ENCODE measurements at places on chromosomes 12 and 14. TPM values are rescaled to one million over a fixed set of nuclear protein-coding genes. Genes with fewer than 3 reads are reported as not detected.

DNA sequence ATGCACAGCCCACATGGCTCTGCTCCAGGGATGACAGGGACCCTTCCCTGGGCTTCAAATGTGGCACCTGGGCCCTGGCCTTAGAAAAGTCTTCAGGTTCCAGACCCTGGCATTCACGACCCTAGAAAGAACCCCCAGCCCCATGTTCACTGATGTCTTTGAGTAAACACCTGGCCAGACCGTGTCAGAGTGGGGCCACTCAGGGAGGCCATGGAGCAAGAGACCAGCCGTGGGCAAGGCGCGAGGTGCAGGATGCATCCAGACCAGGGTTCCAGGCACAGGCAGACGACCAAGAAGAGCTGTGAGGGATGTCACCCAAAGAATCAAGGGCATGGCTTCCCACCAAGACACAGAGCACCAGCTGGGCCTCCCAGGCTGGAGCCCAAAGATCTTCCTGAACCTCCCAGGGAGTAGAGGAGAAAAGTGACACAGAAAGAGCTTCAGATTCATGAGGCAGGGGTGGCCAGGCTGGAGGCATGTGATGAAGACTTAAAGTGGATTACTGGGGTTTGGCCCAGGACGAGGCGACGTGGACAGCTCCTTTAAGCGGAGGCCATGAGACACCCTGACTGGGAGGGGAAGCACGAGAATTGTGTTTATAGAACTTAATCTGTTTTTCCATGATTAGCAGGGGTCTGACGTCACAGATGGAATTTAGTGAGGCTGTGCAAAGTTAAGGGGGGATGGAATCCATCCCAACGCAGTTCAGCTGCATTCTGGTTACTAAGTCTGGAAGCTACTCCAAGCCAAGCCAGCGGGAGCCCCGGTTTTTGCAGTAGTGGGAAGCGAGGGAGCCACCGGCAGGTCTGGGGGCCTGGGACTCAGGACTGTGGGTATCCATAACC lies 61.6 kb downstream of the ARL6IP4 start:
- no peak overlapping the region for H3K27ac ChIP-seq
- no peaks in the 10 kb centered on the region for H3K27me3 ChIP-seq
- DNase-seq = no peak

GRCh38 chr14:103349982-103350381 lies 15.9 kb downstream of the EIF5 start:
- peaks cover 5% of the 10 kb centered on the region for H3K36me3 ChIP-seq
- H3K27ac ChIP-seq = no peak overlapping the region
- no peak for DNase-seq
- no peak overlapping the region for H3K4me3 ChIP-seq
- no peaks in the 10 kb centered on the region for H3K4me1 ChIP-seq
- no peaks in the 10 kb centered on the region for H3K27me3 ChIP-seq

- no peaks in the 10 kb centered on the region for H3K36me3 ChIP-seq
- no peaks in the 10 kb centered on the region for H3K4me1 ChIP-seq
- DNase-seq = no peak
- no peak overlapping the region for H3K27ac ChIP-seq
- H3K4me3 ChIP-seq = no peak overlapping the region
Measured at GRCh38 chr12:48690990-48691389, 9.0 kb upstream of the KANSL2 start.

DNA sequence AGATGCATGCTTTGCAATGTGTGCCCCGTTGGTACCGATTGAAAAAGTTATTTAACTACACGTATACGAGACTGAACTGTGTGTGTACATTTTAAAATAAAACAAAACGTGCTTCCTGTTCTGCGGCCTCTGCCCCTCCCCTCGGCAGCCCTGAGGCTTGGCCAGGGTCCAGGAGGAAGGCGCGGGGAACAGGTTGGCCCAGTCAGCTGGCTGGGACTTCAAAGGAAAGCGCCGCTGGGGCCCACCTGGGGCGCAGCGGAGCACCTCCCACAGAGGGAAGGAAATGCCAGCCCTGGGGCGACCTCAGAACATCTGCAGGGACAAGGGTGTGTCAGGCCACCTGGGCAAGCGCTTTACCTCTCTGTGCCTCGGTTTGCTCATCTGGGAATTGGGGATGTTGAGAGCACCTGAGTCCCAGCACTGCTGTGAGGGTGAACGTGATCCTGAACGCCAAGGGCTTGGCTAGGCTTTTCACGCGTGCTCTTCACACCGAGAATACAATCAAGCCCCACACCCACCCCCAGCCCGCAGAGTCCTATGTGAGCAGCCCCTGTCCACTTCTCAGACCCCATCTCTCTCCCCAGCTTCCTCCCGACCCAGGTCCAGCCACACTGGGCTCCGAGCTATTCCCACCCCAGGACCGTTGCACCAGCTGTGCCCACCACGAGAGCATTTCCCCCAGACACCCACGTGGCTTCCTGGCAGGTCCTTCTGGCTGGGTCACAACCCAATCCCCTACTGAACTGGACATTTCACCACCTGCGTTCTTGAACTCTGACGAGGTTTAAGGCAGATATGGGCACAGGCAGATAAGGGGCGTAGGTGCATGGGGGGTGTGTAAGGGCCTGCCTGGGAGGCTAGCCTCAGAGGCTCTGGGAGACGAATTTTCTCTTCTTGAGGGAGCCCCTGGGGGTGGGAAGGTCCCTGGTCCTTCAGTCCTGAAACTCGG lies 41.9 kb upstream of the NCOR2 start:
- no peaks in the 10 kb centered on the region for H3K36me3 ChIP-seq
- H3K4me1 ChIP-seq = peaks cover 13% of the 10 kb centered on the region
- no peak overlapping the region for H3K27ac ChIP-seq
- DNase-seq = peak; percentile 63
- no peak overlapping the region for H3K4me3 ChIP-seq

GRCh38 chr14:53619691-53620231 lies 336.9 kb downstream of the BMP4 start:
- DNase-seq = no peak
- no peaks in the 10 kb centered on the region for H3K27me3 ChIP-seq
- no peak overlapping the region for H3K4me3 ChIP-seq
- no peaks in the 10 kb centered on the region for H3K36me3 ChIP-seq

DNA sequence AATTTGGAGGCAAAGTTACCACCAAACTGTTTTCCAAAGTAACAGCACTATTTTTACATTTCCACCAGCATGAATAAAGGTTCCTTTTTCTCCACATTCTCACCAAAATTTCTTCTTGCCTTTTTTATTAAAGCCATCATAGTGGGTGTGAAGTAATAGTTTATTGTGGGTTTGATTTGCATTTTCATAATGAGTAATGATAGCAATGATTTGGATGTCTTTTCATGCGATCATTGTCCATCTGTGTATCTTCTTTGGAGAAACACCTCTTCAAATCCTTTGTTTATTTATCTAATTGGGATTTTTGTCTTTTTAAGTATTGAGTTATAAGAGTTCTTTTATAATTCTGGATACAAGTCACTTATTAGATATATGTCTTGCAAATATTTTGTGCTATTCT lies 172.7 kb downstream of the CNTN1 start:
- H3K4me3 ChIP-seq = no peak overlapping the region
- no peaks in the 10 kb centered on the region for H3K36me3 ChIP-seq
- H3K27ac ChIP-seq = no peak overlapping the region
- no peak for DNase-seq
- no peaks in the 10 kb centered on the region for H3K27me3 ChIP-seq

DNA sequence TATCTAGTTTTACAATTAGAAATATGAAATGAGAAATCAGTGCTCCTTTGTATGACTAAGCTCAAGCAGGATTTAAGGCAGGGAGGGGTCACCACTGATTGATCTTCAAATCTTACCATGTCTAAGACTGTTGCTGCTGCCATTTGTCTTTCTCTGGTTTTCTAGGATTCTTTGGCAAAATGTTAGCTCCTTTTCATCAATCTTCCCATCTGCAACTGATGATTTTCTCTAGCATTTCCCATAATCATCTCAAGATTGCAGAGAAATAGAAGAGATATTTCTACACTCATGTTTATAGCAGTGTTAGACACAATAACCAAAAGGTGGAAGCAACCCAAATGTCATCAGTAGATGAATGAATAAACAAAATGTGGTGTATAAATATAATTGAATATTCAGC lies 175.0 kb downstream of the RAD51B start:
- no peaks in the 10 kb centered on the region for H3K4me1 ChIP-seq
- no peak for DNase-seq
- no peaks in the 10 kb centered on the region for H3K27me3 ChIP-seq

GRCh38 chr12:93100610-93101009 lies 171.5 kb upstream of the EEA1 start:
- H3K4me3 ChIP-seq = no peak overlapping the region
- no peaks in the 10 kb centered on the region for H3K36me3 ChIP-seq
- H3K4me1 ChIP-seq = no peaks in the 10 kb centered on the region
- no peak for DNase-seq
- H3K27me3 ChIP-seq = no peaks in the 10 kb centered on the region
- no peak overlapping the region for H3K27ac ChIP-seq

GRCh38 chr14:94175011-94175745 lies 1.1 kb downstream of the PPP4R4 start:
- H3K4me3 ChIP-seq = peak overlapping the region; percentile 50
- DNase-seq = no peak
- no peaks in the 10 kb centered on the region for H3K36me3 ChIP-seq
- no peak overlapping the region for H3K27ac ChIP-seq

DNA sequence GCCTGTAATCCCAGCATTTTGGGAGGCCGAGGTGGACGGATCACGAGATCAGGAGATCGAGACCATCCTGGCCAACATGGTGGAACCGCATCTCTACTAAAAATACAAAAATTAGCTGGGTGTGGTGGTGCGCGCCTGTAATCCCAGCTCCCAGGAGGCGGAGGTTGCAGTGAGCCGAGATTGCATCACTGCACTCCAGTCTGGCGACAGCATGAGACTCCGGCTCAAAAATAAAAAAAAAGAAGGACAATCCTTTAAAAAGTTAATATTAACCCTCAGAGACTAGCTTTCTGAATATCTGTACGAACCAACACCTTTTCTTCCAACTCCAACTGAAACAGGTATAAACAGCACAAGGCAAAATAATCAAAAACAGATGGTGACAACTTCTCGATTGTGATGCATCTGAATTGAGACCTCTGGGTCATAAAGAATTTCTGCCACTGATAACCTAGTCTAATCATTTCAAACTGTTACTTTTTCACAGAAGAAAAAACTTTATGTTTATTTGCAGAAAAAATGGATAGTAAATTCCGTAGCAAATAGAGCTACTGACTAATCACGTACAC lies 27.8 kb downstream of the CLIP1 start:
- peak; percentile 43 for DNase-seq
- no peaks in the 10 kb centered on the region for H3K36me3 ChIP-seq
- H3K4me1 ChIP-seq = no peaks in the 10 kb centered on the region

- no peaks in the 10 kb centered on the region for H3K36me3 ChIP-seq
- DNase-seq = no peak
- no peaks in the 10 kb centered on the region for H3K27me3 ChIP-seq
- H3K27ac ChIP-seq = no peak overlapping the region
- H3K4me3 ChIP-seq = no peak overlapping the region
Measured at GRCh38 chr14:36856095-36856878, 194.6 kb downstream of the PAX9 start.

GRCh38 chr12:16118586-16118985 lies 158.9 kb downstream of the SLC15A5 start:
- no peaks in the 10 kb centered on the region for H3K27me3 ChIP-seq
- no peaks in the 10 kb centered on the region for H3K36me3 ChIP-seq
- H3K4me3 ChIP-seq = no peak overlapping the region
- no peaks in the 10 kb centered on the region for H3K4me1 ChIP-seq
- DNase-seq = no peak
- no peak overlapping the region for H3K27ac ChIP-seq

DNA sequence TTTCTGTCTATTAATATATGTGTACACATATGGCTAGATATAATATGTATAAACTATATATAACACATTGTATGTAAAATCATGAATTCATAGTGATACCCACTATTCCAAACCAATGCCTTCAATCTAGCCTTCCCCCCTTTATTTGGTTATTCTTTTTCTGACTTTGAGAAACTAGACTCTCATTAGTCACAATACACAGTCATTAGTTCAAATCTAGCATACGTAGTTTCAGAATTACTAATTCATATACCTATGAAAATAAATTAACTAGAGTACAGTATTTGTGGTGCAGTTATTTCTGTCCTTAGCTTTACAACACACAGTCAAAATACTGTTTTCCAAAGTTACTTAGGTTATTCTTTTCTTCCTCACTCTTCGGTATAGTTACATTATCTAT lies 268.2 kb downstream of the DPF3 start:
- no peak for DNase-seq
- no peak overlapping the region for H3K27ac ChIP-seq
- no peaks in the 10 kb centered on the region for H3K27me3 ChIP-seq
- no peak overlapping the region for H3K4me3 ChIP-seq
- H3K36me3 ChIP-seq = no peaks in the 10 kb centered on the region
- H3K4me1 ChIP-seq = no peaks in the 10 kb centered on the region

DNA sequence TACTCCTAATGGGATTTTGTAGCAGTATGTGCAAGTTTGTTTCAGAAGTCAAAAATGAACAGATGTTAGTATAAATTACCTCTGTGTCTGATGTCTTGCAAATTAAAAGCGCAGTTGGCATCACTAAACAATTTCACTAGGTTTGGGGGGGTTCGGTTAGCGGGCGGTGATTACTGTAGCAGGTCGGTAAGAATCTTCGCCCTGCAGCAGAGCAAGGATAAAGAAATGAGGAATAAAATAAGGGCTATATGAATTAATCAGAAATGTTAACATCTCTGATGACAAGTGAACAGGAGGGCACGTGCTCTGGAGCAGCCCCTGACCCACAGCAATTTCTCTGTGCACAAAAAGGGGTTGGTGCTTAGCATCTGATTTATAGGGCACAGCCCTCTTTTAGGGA lies 43.6 kb upstream of the VSX2 start:
- H3K36me3 ChIP-seq = peaks cover 4% of the 10 kb centered on the region
- no peak for DNase-seq
- no peak overlapping the region for H3K4me3 ChIP-seq

RAD9B gene
- 0.63 TPM for total RNA-seq

NTN4 gene
- total RNA-seq = 30.8 TPM

CLEC7A gene
- total RNA-seq = 4.0 TPM

CIPC gene
- total RNA-seq = 38.1 TPM

TGFB3 gene
- total RNA-seq = 3.1 TPM

IQSEC3 gene
- total RNA-seq = 1.2 TPM

TAC3 gene
- total RNA-seq = not detected

MGST1 gene
- 301 TPM for total RNA-seq

BBOF1 gene
- total RNA-seq = 4.4 TPM

ACSM4 gene
- not detected for total RNA-seq

IL26 gene
- total RNA-seq = not detected

GNG2 gene
- total RNA-seq = 78.3 TPM

RNASE3 gene
- not detected for total RNA-seq

SYT10 gene
- 5.0 TPM for total RNA-seq

ASCL1 gene
- not detected for total RNA-seq

Measured in tibial nerve (tissue), 4 donors.